Renal cortex interstitium (tissue), 15 donors: ENCODE measurements at places on chromosomes 7 and 10. TPM values are rescaled to one million over a fixed set of nuclear protein-coding genes. Genes with fewer than 3 reads are reported as not detected.

DNA sequence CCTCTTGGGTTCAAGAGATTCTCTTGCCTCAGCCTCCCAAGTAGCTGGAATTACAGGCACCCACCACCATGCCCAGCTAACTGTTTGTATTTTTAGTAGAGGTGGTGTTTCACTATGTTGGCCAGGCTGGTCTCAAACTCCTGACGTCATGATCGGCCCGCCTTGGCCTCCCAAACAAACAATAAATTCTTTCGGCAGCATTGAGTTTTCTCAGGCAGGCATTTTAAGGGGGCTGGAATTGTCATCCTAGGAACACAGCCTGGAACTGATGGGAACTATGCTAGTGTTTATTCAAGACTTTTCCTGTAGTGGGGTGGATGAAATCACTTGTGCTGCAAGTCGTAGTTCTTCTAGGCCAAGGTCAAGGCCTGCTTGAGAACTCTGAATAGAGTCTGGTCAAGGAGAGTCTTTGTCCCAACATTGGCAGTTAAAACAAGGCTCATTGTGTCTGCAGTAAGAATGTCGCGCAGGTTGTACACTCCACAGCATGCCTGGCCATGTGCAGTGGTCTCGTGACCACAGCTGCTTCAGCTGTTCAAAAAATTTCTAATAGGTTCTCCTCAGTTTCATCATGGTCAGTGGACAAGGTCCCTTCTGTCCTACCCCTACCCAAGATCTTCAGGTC lies 92.8 kb downstream of the HECW1 start:
- no peak for DNase-seq

GRCh38 chr7:87151002-87151728 lies 1.1 kb upstream of the DMTF1 start:
- DNase-seq: no peak

GRCh38 chr7:92025260-92025659 lies 84.6 kb downstream of the AKAP9 start:
- no peak for DNase-seq

DNA sequence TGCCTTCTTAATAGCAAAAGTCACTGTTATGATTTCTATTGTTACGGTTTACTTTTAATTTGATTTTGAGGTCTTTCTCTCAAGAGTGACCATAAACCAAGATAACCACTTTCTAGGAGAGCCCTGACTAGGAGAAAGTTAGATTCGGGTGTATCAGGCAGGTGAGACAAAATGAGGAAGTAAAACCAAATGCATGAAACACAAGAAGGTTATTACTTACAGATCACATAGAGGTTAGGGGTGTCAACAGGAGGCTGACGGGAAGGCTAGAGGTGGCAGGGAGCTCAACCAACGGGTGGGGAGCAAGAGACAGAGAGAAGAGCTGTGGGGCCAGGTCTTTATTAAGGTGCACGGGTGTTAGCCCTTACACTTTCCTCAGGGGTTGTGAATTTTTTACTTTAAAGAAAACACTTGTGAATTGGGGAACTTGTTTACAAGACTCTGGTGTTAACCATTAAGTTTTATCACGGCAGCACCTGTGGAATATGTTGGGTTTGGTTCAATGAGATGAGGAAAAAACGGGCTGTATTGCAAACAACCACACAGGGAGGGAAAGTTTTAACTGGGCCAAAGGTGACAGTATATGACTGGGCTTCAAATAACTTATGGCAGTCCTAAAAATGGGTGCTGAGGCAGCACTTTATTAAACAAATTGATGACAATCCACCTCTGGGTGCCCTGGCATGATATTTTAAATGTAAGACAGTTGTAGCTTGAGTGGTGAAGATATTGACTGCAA lies 154.9 kb downstream of the SDHAF3 start:
- DNase-seq: no peak

- DNase-seq: no peak
Observed at GRCh38 chr7:105461518-105461917, 60.6 kb downstream of the PUS7 start.

CYP2E1 gene
- 1.7 TPM for polyA plus RNA-seq

TAS2R3 gene
- polyA plus RNA-seq: 0.82 TPM
